ENCODE measurements at places on chromosomes 1 and 21.

DNA sequence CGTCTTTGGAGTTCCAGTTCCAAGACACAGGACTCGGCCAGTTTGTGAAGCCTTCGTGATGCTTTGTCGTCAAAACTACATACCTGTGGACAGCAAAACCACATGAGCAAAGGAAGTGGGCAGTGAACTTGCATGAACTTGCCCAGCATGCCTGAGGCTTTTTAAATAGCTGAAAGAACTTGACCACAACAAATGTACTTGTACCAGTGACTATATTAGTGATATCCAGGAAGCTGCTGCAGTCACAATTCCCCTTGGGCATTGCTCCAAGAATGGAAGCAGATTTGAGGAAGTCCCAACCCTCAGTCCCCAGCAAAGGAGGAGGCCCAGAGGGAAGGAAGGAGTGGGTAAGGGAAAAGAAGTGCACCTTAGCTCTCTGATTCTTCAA lies 2.6 kb downstream of the FUCA1 start:
- no peak for DNase-seq

DNA sequence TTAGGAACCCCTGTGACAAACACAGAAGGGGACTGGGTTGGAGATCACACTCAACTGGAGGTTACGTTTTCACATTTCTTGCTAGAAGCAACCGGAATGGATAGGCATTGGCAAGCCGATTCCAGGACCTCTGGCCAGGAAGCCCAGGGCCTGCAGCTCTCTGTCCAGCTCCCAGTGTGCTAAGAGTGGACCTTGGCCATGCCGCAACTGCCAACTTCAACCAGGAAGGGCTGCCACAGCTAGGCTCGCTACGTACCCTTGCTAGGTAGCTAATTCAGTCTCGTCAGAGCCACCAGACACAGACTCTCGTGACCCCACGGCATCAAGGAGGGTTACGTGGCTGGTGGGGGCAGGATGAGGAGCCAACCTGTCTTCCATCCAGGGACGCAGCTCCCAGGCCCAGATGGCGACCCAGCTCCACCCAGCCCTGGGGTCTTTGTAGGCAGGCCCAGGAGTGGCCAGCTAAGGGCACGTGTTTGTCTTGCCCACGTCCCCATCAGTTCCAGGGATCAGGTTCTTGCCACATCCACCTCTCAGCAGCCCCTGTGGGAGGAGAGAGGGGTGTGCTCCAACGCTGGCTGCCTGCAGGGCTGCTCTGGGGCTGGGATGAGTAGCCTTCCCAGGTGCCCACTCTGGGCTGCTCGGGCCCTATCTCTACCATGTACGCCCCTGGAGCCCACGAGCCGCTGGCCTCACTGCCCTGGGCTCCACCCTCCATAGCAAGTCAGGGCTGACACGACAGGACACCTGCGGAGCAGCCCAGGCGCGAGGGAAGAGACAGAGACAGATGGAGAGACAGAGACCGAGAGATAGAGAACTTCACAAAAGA lies 39.2 kb downstream of the UBE2G2 start:
- DNase-seq: no peak

- no peak for DNase-seq
These were observed 670 bp downstream of the CLSTN1 start for GRCh38 chr1:9822897-9823692.

DNA sequence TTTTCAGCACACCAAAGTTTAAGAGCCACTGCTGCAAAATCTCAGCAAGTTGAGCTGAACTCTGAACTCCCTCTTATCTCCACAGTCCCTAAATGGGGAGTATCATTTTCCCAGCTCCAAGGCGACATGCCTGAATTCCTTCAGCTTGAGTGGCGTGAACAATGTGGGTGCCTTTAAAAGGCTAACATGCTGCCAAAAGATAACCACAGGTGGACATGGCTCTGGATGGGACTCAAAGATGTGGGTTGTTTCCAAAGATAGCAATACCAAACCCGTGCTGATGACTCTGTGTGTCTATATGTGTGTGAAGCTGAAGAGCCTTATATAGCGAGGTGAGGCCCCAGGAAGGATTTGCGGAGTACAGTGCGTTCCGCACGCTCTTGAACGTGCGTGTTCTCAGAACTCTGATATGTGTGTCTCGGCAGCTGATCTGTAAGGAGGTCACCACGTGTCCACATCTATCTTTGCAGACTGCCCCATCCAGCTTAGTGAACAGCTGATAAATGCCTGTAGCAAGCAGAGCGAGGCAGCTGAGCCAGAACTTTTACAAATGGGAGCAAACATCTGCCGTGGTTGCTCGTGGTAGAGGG lies 189.2 kb downstream of the DYRK1A start:
- DNase-seq: no peak

GRCh38 chr1:47406966-47407365 lies 9.1 kb upstream of the FOXE3 start:
- DNase-seq: no peak

- no peak for DNase-seq
These were observed 1.8 kb downstream of the RNPC3 start for GRCh38 chr1:103527331-103527730.

DNA sequence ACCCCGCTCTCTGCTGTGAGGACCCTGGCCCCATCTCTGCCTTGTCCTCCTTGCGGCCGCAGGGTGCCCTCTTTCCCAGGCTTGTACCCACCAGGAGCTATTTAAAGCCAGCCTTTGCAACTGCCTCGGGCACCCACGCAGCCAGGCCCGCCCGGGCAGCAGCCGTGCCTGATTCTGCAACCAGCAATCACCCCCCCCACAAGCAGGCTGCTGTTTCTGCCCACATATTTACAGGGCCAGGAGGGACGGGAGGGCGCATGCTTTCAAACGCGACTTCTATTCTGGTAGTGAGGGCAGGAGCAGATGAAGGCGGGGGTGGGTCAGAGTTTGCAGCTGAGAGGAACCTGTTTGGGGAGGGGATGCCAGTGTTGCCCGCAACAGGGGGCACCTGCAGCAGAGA lies 13.6 kb downstream of the GABRD start:
- no peak for DNase-seq

- no peak for DNase-seq
These were observed 59.7 kb upstream of the DPYD start for GRCh38 chr1:97980530-97980929.

DNA sequence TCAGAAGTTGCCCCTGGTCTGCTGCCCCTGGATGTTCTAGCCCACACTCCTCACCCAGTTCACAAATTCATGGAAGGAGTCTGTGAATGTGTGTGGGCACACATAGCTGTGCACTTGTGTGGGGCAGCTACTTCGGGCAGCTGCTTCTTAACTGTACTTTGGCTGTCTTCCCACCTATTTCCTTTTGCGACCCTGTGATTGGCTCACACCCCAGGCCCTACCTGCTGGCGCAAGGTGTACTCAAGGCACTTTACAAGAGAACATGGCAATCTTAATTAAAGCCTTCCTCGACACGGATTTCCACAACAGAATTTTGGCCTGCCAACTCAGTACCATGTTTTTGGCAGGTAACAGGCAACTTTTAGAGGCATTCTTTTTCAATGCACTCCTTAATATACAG lies 86.5 kb upstream of the CTTNBP2NL start:
- no peak for DNase-seq

- no peak for DNase-seq
These were observed 116.6 kb upstream of the ZBTB40 start for GRCh38 chr1:22334860-22335550.

DNA sequence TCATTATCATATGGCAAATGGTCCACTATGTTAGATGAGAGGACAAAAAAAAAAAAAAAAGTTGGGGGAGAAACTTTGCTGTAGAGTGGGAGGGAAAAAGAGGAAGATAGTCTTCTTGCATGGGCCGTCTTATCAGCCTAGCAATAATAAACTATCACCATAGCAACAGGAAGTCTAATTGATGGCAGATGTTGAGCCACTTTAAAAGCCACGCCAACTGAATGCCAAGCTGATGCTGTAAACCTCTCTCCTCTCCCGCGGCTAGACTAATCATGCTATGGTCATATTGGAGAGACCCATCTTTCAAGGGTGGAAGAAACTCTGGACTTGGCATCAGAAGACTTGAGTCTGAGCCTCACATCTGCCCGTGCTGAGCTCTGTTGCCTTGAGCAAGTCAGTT lies 122.2 kb upstream of the HOOK1 start:
- DNase-seq: no peak

DNA sequence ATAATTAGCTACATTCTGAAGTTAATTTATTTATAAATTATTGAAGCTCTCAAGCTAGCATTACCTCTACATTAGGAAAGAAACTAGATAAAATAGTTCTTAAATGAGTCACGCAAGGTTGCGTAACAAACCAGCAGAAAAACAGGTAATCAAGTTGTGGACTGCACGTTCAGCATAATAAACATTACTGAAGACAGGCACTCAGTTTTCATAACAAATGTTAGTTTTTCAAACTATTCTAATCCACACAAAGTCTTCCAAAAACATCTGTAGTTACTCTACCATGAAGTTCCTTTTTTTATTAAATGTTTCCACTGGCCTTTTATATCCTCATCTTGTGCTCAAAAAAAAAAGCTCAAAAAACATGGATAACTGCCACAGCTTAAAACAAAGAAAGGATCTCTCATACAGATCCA lies 1.3 kb downstream of the TOR1AIP2 start:
- DNase-seq: no peak

- no peak for DNase-seq
These were observed 4.0 kb upstream of the ASPM start for GRCh38 chr1:197150336-197151005.

GRCh38 chr1:17065666-17066065 lies 11.8 kb upstream of the SDHB start:
- DNase-seq: no peak

- DNase-seq: no peak
These were observed 29.1 kb upstream of the CNN3 start for GRCh38 chr1:94955767-94956632.

GRCh38 chr1:245588116-245588639 lies 433.4 kb downstream of the KIF26B start:
- DNase-seq: no peak

DNA sequence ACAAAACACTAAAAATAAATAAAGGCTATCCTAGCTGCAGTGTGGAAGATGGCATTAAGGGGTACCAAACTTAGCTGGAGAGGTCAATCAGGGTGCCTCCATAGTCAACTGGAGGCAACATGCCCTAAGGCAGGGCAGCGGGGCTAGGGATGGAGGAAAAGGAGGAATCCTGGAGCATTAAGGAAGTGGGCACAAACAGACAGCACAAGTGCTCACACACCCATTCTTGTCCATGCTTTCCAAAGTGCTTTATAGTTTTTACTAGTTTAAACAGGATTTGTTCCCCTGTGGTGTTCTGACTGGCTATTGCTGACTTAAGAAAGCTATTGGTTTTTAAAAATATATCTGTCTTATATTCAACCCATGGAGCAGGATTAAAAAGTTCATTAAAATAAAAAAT lies 33.3 kb downstream of the TCEANC2 start:
- no peak for DNase-seq

- no peak for DNase-seq
These were observed 87.9 kb downstream of the RGS7 start for GRCh38 chr1:241269116-241269515.

GRCh38 chr1:154221278-154222001 lies 685 bp downstream of the UBAP2L start:
- no peak for DNase-seq

GRCh38 chr1:226870401-226871279 lies at the start of gene PSEN2:
PSEN2 (plus strand) TSS chr1:226870616; CDS start chr1:226881908, 11,292 bp downstream.
- no peak for DNase-seq

DNA sequence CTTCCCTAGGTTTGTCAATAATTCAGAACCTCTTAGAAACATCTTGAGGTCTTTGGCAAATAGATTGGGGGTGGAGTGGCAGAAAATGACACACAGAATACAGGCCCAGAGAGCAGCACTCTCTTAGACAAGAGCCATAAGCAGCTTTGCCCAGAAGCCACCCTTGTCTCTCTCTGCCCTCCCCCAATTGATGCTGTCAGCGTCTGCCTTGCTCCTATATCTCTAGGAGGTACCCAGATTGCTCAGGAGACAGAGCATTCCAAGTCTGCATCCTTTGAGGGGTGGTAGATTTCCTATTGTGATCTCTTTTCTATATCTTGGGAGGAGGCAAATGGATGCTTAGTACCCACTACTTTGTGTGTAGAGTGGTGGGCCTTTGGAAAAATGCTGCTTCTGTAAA lies 1.8 kb downstream of the RGL1 start:
- DNase-seq: no peak

DNA sequence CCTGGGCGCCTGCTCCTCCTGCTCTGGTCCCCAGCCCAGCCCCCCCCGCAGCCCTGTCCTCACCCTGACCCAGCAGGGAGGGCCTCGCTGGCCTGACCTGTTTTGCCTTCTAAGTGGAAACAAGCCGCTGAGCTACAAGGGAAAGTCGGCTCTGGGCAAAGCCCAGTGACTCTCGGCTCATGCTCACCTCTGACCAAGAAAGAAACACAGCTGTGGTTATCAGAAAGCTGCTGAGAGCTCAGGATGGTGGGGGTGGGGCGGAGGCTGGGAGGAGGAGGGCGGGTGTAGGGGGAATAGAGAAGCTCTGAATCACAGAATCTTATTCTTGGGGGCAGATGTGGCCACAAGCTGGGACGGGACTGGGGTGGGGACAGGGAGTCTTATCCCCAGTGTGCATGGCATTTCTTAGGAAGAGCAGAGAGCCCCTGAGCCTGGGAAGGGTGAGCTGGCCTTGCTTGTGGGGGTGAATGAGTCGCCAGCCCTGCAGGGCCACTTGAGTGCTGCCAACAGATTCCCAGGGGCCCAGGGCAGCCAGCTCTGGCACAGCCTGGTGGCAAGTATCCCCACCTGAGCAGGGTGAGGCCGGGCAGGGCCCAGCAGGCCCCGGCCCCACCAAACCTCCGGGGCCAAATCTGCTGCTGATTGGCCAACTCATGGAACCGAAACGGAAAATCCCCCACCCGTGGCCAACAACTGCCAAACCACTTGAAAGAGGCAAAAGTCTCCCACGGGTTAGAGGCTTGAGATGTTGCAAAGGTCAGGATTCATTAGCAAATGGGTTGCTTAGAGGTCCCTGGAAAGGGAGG lies 120.6 kb downstream of the SPSB1 start:
- DNase-seq: no peak

DNA sequence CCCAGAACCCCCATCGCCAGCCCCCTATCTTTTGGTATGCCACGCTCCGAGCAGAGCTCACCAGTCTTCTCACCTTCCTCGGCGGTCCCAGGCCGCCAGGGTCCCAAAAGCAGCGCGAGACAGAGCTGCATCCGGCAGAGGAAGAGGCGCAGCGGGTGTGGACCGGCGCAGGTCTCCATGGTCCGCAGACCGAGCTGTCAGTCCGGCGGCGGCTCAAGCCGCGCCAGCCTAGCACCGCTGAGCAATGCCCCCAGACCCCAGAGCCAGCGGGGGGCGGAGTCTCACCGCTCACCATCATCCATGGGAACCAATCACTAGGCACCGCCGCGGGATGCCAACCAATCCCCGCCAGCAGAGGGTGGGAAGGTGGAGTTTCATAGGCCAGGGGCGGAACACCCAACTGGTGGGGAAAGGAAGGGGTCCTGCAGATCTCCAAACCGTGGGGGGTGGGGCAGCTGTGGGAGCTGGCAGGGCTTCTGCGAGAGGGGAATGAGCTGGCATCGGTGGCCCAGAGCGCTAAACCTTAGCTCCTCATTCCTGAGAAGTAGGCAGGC lies at the start of gene EPHA10:
Gene EPHA10, minus strand, starts transcription at position 233 of the 554 bp plus-strand sequence. Its CDS starts 54 bp downstream, at position 179.
- no peak for DNase-seq

- no peak for DNase-seq
These were observed 52.1 kb downstream of the DPT start for GRCh38 chr1:168676861-168677260.

- no peak for DNase-seq
These were observed 8.0 kb downstream of the PLXNA2 start for GRCh38 chr1:208235982-208236761.

GRCh38 chr1:168803806-168804510 lies 75.0 kb upstream of the DPT start:
- no peak for DNase-seq

GRCh38 chr1:1833456-1833855 lies 55.2 kb upstream of the NADK start:
- DNase-seq: no peak

- DNase-seq: no peak
These were observed at the start of gene RCSD1 for GRCh38 chr1:167629681-167630567. RCSD1 (plus strand) TSS chr1:167630232; CDS start chr1:167630424, 192 bp downstream.
